ENCODE measurements at places on chromosomes 3 and 15. TPM values are rescaled to one million over a fixed set of nuclear protein-coding genes. Genes with fewer than 3 reads are reported as not detected.

DNA sequence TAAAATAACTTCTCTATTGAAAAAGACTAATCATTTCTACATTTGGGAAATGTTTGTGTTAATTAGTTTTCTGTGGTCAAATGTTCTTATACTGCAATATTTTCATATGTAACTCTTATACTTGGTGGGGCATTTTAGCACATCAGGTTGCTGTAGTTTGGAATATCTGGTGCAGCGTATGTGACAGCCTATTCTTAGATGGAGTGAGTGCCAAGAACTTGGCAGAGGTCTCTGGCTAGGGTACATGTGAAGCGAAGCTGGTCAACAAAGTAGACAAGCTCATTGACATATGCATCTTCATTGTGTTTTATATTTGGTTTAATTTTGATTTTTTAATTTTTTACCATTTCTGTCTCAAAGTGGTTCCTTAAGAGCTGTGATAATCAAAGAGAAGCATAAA is 53.2 kb downstream of the CHAC1 start:
- no peak for DNase-seq

The DUOXA2 gene
- total RNA-seq = not detected

DNA sequence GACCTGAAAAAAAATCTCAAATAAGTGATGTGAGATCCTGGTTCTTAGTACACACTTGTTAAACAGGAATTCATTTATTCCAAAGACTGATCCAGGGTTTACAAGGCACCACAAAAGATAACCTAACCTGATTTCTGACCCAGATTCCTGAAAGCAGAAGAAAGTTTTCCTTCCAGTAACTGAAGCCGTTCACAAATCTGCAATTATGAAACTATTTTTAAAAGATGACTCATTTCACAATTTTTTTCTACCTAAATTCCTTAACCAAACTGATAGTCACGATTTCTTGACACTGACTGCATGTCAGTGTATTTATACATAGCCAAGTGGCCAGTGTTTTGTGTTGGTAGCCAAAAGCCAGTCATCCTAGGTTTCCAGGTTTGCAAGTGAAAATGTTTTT is 17.1 kb downstream of the SLC9A9 start:
- no peak for DNase-seq

DNA sequence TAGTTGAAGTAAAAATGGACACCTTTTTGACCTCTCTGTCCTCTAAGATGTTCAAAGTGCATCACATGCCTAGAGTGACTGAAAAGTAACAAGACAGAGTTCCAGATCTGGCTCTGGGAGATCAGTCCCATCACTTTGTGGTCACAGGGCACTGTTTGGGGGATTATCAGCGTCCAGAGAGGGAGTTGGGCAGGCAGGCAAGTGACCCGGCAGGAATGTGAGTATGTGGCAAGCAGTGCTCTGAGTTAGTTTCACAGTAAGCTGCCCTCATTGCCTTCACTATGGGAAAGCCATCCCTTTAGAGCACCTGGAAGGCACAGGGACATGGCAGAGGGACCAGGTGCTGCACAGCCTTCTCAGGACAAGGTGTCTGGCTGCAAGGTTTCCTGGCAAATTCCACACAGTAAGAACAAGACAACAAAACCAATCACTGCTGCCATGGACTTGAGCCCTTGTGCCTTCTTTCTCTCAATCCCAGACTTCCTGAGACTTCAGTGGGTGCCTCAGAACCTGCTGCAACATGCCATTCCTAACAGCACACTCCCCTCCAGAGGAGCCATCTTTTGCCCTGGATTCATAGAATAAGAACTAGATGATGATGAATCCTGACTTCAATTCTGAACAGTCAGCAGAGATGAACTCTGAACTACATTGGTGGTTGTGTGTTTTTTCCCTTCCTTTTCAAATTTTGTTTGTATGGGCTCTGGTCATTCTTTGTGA is 55.2 kb downstream of the TIPARP start:
- DNase-seq = no peak

DNA sequence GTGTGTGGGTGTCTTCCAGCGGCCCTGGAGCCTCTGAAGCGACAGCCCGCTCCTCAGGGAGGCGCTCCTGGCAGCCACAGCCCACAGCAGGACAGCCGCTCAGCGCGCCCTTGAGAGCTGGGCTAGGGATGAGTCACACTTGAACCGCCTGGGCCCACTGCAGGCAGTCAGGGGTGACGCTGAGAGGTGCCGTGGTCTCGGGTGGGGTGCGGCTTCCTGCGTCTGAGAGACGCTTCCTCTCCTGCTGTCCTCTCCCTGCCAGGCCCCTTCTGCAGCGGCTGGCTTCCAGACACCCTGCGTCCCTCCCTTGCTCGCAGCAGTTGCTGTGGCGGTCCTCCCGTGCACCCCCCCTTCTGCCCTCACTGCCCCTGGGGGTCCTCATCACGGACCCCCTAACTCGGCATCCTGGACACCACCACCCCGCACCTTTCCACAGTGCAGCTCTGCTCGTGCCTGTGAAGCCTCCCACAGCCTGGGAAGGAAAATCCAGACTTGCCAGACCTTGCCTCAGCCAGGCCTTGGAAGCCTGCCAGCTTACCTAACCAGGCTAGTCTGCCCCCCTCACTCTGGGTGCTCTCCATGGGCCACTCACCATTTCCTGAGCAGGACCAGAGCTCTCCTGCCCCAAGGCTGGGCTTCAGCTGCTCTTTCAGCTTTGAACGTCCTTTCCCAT is 1.1 kb upstream of the SPTBN5 start:
- peak; percentile 62 for DNase-seq

All from lower leg skin (tissue), 4 donors.